ENCODE measurements at places on chromosomes 12 and 14. TPM values are rescaled to one million over a fixed set of nuclear protein-coding genes. Genes with fewer than 3 reads are reported as not detected.

Gene FAM181A
- not detected for total RNA-seq

Gene CMKLR1
- total RNA-seq = not detected

Gene TCL1B
- not detected for total RNA-seq

Gene TBX5
- total RNA-seq = not detected

Gene SMCO2
- 0.38 TPM for total RNA-seq

Gene MED13L
- total RNA-seq = 68.3 TPM

Gene CERS5
- 56.3 TPM for total RNA-seq

Gene DHH
- 0.20 TPM for total RNA-seq

Gene ARHGEF40
- total RNA-seq = 0.18 TPM

Gene NRL
- 2.1 TPM for total RNA-seq

Gene BEST3
- not detected for total RNA-seq

Gene OR4E2
- total RNA-seq = 0.25 TPM

Gene ASIC1
- total RNA-seq = 0.91 TPM

Gene KIF5A
- total RNA-seq = 0.93 TPM

Measured in activated CD4-positive, alpha-beta memory T cell treated with anti-CD3 and anti-CD28 coated beads, Interleukin-2, amount 10 ng/mL, durations not matched to agents 7 days and 5 days (primary cell).